Left lung (tissue), 14 donors: ENCODE measurements at places on chromosomes 1 and 21. TPM values are rescaled to one million over a fixed set of nuclear protein-coding genes. Genes with fewer than 3 reads are reported as not detected.

The WRAP73 gene
- 23.1 TPM for total RNA-seq

The KIF2C gene
- total RNA-seq: 7.3 TPM

The GCLM gene
- 21.8 TPM for total RNA-seq

The MAEL gene
- not detected for total RNA-seq

The KRTAP26-1 gene
- not detected for total RNA-seq

The ZNF593OS gene
- not detected for total RNA-seq

The AMY2A gene
- not detected for total RNA-seq

The SH2D1B gene
- total RNA-seq: 0.68 TPM

The CASQ1 gene
- 0.29 TPM for total RNA-seq

The IVL gene
- 0.12 TPM for total RNA-seq

The TENT5C gene
- 19.3 TPM for total RNA-seq

The LYPD8 gene
- not detected for total RNA-seq

The LRRC38 gene
- total RNA-seq: not detected

The ZZZ3 gene
- 42.3 TPM for total RNA-seq

The HAO2 gene
- total RNA-seq: not detected

The PIGV gene
- total RNA-seq: 15.4 TPM

The CXADR gene
- total RNA-seq: 25.1 TPM

The SDC3 gene
- 48.2 TPM for total RNA-seq

The RBM8A gene
- 90.2 TPM for total RNA-seq

The INSRR gene
- not detected for total RNA-seq

The FCER1A gene
- total RNA-seq: 0.32 TPM

The B3GALT5 gene
- 0.13 TPM for total RNA-seq

The CCDC185 gene
- total RNA-seq: not detected

The CD247 gene
- 5.6 TPM for total RNA-seq

The PIK3CD gene
- 12.9 TPM for total RNA-seq

The TNNT2 gene
- total RNA-seq: 5.0 TPM

The FCAMR gene
- not detected for total RNA-seq

The KLHDC9 gene
- 10.3 TPM for total RNA-seq

The PTPRU gene
- total RNA-seq: 45.4 TPM

The MEX3A gene
- total RNA-seq: 3.6 TPM

The FAM131C gene
- total RNA-seq: not detected

The PPM1J gene
- total RNA-seq: 0.93 TPM

The NKAIN1 gene
- total RNA-seq: not detected

The CENPF gene
- 15.0 TPM for total RNA-seq

The NFASC gene
- 6.6 TPM for total RNA-seq

The ACADM gene
- total RNA-seq: 39.6 TPM

The TMEM269 gene
- not detected for total RNA-seq

The EXTL1 gene
- total RNA-seq: 1.0 TPM

The NES gene
- 58.5 TPM for total RNA-seq

The CSTB gene
- 133 TPM for total RNA-seq

The PLA2G5 gene
- total RNA-seq: 4.9 TPM

The APP gene
- total RNA-seq: 521 TPM

The FAM110D gene
- total RNA-seq: 5.1 TPM

The COL18A1 gene
- total RNA-seq: 90.2 TPM

The SH3BGR gene
- 3.6 TPM for total RNA-seq

The UBXN10 gene
- total RNA-seq: 4.7 TPM

The PAPPA2 gene
- total RNA-seq: 0.34 TPM

The CDC14A gene
- total RNA-seq: 8.9 TPM

The TIMM17A gene
- 42.6 TPM for total RNA-seq

The MAP3K21 gene
- 6.0 TPM for total RNA-seq

The USH2A gene
- total RNA-seq: not detected

The GOLT1A gene
- 9.5 TPM for total RNA-seq

The MYCL gene
- total RNA-seq: 2.7 TPM

The SPATC1L gene
- total RNA-seq: 10.3 TPM

The ZNF362 gene
- total RNA-seq: 25.9 TPM
